ENCODE measurements at places on chromosomes 6 and 20.

DNA sequence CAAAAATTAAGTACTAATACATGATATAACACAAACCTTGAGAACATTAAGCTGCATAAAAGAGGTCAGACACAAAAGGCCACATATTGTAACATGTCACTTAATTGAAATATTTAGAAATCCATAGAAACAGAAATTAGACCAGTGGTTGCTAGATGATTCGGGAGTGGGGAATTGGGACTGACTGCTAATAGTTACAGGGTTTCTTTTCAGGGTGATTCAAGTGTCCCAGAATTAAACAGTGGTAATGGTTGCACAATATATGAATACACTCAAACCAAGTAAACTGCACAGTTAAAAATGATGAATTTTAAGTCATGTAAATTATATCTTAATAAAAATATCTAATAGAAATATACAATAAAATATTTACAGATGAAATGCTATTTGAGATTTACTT lies 174.5 kb downstream of the WDR27 start:
- DNase-seq = no peak

DNA sequence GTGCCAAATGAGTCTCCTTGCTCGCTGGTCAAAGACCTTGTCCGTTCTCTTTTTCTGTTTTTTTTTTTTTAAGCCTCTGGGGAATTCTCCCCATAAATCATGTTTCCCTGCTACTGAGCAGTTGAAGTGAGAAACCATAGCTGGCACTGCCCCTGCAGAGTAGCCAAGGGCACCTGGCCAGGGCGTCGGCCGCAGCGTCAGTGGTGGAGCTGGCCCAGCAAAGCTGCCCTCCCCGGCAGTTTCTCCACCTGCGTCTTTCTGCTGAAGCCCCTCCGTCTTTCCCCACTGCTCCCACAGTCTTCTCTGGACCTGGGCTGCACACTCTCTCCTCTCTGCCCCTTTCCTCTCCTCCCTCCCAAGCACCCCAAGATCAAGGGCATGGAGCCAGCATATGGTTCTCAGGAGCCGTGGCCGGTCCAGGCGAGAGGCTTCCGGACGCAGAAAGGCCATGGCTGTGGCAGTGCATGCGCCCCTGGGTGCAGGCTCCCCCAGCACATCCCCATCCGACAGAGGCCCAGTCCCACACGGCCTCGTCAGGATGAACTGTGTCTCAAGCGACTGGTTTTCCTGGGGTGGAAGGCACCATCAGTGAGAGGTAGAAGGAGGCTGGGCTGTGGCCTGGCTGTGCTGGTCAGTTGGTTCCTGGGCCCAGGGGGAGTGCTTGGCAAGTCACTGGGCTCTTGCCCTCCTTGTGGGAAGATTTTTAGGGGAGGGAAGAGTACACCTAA lies 218.1 kb downstream of the ERMARD start:
- no peak for DNase-seq

GRCh38 chr6:164731539-164731938 lies 577.9 kb downstream of the C6orf118 start:
- DNase-seq = no peak

- no peak for DNase-seq
These were observed 31.4 kb upstream of the TASP1 start for GRCh38 chr20:13670160-13670559.

- DNase-seq = no peak
These were observed 20.0 kb upstream of the ASXL1 start for GRCh38 chr20:32337937-32338661.

DNA sequence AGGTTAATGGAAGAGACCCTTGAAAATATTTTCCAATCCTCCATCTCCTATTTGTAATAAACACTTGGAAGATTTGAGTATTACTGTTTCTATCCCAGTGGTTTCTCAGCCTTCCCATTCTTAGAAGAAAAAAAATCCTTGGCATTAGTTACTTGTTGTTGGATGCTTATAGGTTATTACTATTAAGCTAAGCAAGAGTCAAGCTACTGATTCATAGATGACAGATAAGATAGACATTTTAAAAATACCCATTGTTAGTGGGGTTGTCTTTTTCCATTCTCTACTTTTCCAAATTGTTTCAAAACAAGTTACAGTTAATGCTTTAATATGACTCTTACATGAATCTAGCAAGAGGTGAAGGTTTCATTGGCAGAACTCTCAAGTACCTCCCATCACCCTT lies 158.5 kb downstream of the HIVEP2 start:
- DNase-seq = no peak

DNA sequence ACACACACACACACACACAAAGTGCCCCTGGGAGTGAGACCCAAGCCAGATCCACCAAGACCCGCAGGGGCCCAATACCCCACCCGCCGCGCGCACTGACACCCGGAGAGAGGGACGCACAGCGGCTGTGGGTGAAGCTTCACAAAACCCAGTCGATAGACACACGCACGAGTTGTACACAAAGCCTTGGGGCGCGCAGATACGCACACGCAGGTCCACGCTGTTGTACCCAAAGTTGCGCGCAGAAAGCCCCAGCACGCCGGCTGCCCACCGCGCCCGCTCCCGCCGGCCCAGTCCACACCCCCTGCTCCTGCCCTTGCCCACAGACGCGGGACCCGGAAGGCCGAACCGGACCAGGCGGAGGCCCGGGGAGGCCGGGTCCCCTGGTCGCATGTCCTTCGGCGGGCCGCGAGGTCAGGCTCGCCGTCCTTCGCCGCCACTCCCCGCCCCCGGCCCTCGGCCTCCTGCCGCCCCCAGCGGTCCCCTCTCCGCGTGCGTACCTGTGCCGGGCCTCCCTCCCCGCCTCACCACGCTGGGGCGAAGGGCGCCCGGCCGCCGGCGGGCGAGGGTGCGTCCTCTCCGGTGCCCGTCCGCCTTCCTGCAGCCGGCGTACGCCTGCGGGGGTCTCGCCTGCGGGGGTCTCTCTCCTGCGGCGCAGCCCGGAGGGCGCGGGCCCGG lies at the start of gene TMEM74B:
TMEM74B (minus strand) TSS at position 344 of the 678 bp plus-strand sequence. CDS start 1,180 bp downstream, outside the sequence.
- DNase-seq = peak; percentile 45

- no peak for DNase-seq
These were observed 207.5 kb downstream of the FOXC1 start for GRCh38 chr6:1817033-1817761.

- DNase-seq = no peak
These were observed 482.2 kb upstream of the RNF217 start for GRCh38 chr6:124479991-124480430.

- DNase-seq = peak; percentile 33
These were observed 14.0 kb downstream of the COL9A3 start for GRCh38 chr20:62830821-62831220.

DNA sequence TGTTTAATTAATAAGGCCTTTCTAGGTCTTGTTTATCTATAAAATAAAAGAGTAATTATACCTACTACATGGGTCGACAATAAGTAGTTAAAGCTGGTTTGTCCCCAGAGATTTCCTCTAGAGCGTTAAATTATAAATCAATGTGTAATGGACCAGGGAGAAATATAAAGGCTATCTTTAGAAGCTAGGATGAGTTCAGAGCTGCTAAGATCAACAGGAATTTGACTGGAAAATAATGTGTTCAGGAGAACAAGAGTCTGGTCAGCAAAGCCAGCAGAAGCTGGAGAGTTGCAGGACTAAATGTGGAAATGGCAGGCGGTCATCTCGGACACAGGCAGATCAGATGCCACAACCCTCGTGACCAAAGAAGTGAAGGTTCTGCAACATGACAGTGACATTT lies 428.8 kb downstream of the EPM2A start:
- DNase-seq = no peak

- no peak for DNase-seq
These were observed 34.2 kb downstream of the GPR63 start for GRCh38 chr6:96803106-96803481.

GRCh38 chr6:51411496-51412125 lies 592.9 kb downstream of the TFAP2B start:
- no peak for DNase-seq

DNA sequence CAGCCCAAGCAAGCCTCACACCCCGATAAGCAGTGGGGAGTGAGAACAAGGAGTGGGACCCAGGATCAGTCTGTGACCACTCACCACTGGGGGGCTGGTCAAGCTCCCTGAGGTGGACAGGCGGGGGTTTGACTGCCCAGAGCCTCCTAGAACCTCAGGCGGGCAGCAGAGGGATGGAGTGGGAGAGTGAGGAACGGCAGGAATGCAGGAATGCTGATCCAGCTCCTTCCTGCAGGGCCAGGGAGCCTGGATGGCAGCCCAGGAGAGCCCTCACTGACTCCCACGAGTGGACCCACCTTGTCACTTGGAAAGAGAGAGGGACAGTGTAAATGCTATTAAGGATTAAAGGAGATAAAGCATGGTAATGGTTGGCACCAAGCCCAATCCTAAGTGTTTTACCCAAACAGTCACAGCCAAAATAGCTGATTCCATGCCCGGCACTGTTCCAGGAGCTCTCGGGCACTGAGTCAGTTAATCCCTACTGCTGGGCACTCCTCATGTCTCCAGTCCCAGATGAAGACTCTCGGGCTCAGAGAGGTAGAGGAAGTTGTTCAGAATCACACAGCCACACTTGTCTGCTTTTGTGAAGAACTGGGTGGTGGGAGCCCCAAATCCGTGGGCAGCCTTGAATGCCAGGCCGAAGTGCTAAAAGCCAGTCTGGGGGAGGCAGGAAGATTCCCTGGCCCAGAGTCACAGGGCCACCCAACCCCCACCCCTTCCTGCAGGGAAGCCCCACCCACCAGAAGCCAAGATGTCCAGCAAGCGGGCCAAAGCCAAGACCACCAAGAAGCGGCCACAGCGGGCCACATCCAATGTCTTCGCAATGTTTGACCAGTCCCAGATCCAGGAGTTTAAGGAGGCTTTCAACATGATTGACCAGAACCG lies 3.1 kb downstream of the MYL9 start:
- DNase-seq = no peak

GRCh38 chr6:12185081-12185673 lies 105.0 kb upstream of the EDN1 start:
- no peak for DNase-seq

- no peak for DNase-seq
These were observed 13.2 kb upstream of the NEDD9 start for GRCh38 chr6:11245381-11246256.

DNA sequence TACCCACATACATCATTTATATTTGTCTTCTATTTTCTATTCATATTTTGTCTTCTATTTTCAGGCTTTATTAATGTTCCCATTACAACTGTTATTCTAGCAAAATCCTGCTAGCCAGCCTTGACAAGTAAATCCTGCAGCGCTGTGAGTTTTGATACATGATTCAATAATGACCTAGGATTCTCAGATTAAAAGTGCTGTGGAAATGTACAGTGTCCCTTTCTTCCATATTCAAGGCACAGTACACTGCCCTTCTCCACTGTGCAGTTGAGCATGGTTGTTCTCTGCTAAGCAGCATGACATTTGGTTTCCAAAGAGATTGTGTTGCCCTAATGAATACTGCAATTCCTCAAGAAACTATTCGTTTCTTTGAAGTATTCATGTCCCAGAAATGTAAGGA lies 5.8 kb upstream of the HEY2 start:
- no peak for DNase-seq

DNA sequence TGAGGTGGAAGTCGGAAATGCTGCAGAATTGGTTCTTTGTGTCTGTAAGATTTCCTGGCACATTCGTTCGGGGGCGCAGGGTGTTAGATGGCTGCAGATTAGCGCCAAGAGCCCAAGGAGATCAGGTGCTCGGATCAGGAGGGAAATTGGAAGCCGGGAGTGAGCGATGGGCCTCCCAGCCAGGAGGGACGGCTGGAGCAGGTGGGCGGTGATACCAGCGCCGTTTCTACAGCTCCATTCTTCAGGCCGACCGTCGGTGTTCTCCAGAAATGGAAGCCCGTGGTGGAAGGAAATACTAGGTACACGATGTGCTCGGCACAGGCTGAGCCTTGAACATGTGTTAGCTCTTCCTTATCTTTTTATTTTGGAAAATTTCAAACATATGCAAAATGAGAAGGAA lies 6.5 kb downstream of the SIRPA start:
- no peak for DNase-seq

DNA sequence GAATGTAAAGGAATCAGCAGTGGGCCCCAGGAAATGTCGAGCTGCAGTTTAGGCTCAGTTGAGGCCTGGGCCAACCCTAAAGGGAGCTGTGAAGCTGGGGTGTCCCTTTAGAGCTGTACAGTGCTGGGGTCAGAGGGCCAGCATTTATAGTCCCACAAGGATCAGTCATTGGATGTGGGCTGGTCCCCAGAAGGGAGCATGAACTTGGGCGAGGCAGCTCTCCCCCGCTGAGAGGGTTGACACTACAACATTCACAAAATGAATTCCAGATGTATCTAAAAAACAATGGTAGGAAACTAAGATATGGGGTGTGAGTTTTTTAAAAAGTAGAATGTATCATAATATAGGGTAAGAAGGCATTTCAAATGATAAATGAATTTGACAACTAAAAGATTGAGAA lies 29.7 kb upstream of the TMX4 start:
- DNase-seq = no peak

GRCh38 chr6:88730611-88731011 lies 232.8 kb downstream of the RNGTT start:
- DNase-seq = no peak

DNA sequence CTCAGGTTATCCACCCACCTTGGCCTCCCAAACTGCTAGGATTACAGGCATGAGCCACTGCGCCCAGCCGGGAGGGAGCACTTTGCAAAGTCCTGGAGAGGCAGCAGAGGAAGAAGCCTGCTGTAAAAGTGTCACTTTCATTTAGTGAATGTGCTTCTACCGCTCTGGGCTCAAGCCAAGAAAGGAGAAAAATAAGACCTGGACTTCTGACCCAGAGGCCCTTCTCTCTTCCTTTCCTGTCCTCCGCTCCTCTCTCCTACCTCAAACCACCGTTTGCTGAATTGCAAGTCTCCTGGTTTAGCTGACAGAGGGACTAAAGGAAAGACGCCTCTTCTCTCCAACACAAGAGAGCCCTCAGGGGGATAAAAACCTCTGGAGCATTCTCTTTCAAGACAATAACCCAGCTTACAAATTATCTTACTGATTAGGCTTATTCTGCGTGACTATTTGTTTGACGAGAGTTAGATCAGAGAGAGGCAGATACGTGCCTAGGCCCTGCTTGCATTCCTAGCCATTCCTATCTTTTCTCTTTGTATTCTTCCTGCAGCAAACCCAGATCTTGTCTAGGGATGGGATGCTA lies 84.2 kb upstream of the SLC22A23 start:
- DNase-seq = no peak

- DNase-seq = no peak
These were observed 296.5 kb upstream of the RUNX2 start for GRCh38 chr6:45031601-45032000.

GRCh38 chr6:147991961-147992360 lies 350.7 kb upstream of the SASH1 start:
- no peak for DNase-seq

DNA sequence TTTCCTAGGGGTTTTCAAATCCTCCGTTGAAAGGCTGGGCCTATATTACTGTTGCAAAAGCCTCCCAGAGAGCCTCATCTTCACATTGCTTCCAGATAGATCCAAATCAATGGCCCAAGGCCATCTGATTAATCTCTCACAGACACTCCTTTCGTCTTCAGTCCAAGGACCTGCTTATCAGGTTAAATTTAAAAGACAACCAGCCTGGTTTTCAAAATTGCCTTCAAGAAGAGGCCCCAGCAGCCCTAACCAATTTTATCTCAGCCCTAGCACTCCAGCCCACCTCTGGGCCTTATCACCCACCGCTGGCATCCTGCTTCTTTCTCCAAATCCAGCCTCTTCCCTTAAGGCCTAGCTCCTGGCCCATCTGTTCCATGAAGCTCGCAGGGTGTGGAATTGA lies 15.5 kb upstream of the CCND3 start:
- no peak for DNase-seq

- no peak for DNase-seq
These were observed 11.5 kb downstream of the TMEM63B start for GRCh38 chr6:44138717-44139350.

All from glutamatergic neuron (in vitro differentiated cells).